ENCODE measurements at places on chromosomes 3 and 15. TPM values are rescaled to one million over a fixed set of nuclear protein-coding genes. Genes with fewer than 3 reads are reported as not detected.

DNA sequence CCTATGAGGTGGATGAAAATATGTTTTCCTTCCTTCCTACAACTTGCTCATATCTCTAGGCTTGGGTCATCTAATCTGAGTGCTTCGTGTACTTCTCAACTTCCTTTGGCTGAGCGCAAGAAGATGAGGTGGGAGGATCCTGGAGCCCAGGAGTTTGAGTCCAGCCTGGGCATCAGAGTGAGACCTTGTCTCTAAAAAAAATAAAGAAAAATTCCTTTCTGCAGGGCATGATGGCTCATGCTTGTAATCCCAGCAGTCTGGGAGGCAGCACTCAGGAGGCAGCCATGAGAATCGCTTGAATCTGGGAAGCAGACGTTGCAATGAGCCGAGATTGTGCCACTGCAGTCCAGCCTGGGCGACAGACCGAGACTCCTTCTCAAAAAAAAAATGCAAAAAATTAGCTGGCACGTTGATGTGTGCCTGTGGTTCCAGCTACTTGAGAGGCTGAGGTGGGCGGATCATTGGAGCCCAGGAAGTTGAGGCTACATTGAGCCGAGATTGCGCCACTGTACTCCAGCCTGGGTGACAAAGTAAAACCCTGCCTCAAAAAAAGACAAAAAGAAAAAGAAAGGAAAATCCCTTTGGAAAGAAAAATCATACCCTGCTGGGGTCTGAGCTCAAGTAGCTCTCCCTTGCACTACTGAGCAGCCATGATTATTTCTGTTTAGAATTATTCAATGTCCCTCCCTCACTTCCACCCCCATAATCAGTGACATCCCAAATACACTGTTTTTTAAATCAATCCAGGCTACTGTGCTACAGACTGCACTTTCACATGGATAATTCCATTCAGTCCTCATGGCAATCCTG, 28.0 kb upstream of the RAB11A start:
- no peaks in the 10 kb centered on the region for H3K36me3 ChIP-seq
- H3K27ac ChIP-seq: no peak overlapping the region
- no peak overlapping the region for H3K4me3 ChIP-seq

Gene ADIPOQ
- not detected for polyA plus RNA-seq

Gene GRM2
- not detected for polyA plus RNA-seq

GRCh38 chr3:167605871-167606270, 47.9 kb downstream of the WDR49 start:
- H3K27ac ChIP-seq: no peak overlapping the region
- DNase-seq: no peak
- no peaks in the 10 kb centered on the region for H3K27me3 ChIP-seq
- H3K4me3 ChIP-seq: no peak overlapping the region
- no peaks in the 10 kb centered on the region for H3K36me3 ChIP-seq
- no peaks in the 10 kb centered on the region for H3K4me1 ChIP-seq

- H3K4me1 ChIP-seq: peaks cover 14% of the 10 kb centered on the region
- DNase-seq: no peak
- no peak overlapping the region for H3K27ac ChIP-seq
Observed at GRCh38 chr3:5296362-5296761, 108.9 kb downstream of the EDEM1 start.

DNA sequence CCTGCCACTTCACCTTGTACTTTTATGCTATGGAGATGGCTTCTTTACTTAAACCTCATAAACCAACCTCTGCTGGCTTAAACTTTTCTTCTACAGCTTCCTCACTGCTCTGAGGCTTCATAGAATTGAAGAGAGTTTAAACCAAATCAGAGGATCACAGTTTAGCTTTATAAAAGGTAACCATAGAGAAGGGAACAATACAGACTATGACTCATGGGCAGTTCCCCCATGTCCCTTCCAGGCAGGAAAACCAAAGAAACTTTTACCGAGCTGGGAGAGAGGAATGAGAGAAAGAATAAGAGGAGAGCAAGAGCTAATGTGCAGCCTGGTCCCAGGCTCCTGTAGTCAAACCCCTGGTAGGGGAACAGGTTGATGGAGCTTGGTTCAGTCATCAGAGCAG, 53.9 kb upstream of the NEDD4 start:
- no peak overlapping the region for H3K4me3 ChIP-seq
- no peaks in the 10 kb centered on the region for H3K36me3 ChIP-seq

Gene PLOD2
- polyA plus RNA-seq: 0.10 TPM

Data from GM12878 (cell line).